Hypothalamus (tissue), 51 donors: ENCODE measurements at places on chromosomes 13 and 19.
A peak's percentile ranks its signal among the peaks of the same experiment; 100 is the strongest.

DNA sequence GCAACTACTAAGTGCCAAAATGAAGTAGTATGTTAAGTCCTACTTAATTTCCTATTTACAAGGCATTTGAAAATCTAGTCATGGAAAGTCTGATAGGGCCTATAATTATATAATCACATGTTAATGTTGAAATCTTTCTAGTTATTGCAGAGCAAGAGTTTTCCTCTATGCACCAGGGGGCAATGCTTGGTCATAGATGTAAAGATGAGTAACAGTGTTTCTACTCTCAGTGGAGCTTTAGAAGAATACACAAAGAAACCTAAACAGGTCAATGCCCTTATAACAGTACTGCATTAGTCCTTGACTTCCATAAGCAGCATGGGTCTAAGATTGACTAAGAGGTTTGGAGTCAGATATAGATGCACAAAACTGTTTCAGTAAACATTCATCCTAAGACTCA lies 218.7 kb downstream of the KCTD12 start:
- DNase-seq, result no peak

DNA sequence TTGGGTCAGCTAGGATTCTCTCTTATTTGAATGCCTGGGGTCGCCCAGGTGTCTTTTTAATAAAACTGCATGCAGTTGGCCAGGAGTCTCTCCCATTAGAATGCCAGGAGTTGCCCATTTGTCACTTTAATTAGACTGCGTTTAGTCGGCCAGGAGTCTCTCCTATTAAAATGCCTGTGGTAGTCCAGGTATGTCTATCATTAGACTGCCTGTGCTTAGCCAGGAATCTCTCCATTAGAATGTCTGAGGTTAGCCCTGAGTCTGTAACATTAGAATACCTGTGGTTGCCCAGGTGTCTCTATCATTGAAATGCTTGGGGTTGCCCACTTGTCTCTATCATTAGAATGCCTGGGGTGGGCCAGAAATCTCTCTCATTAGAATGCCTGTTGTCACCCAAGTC lies 1470.9 kb downstream of the UQCRFS1 start:
- DNase-seq, result no peak

DNA sequence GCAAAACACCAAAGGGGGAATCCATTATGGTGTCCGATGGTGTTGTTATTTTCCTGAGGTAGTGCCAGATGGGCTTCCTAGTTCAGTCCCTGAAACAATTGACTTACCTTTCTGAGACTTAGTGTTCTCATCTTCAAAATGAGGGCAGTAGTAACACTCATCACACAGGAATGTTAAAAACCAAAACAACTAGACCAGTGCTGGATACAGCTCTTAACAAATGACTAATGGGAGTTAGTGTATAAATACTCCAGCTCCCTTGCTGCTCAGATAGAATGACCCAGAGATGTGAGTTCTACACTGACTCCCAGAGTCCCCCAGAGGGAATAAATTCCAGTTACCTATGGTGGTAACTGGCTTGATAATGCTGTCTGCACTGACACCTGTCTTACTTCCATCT lies 49.9 kb downstream of the MBD3L2B start:
- no peak for DNase-seq

GRCh38 chr13:100658363-100658762 lies 16.2 kb downstream of the TMTC4 start:
- DNase-seq, result no peak

- no peak for DNase-seq
Measured at GRCh38 chr13:112760435-112760834, 70.6 kb downstream of the ATP11A start.

DNA sequence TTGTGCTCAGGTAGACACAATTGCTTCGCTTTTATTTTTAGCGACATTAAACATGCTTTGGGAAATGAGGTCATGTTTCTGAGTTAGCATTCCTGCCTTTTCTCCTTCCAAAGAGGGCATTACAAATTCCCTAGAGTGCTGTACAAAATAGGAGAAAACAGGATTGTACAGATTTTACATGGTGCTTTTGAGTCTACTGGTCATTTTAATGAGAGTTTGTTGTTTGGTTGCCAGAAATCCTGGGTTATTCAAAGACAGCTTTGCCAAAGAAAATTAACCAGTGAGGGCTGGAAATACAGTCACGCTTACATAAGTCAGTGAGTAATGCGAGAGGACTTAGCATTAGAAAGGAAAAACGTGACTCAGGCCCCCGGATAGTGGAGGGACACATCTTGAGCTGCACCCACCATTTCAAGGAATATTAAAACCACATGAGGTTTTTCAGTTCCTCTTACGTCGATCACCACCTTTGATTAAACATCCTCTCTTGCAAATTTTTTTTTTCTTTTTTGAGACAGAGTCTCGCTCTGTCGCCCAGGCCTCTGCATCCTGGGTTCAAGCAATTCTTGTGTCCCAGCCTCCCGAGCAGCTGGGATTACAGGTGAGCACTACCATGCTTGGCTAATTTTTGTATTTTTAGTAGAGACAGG lies 55.4 kb downstream of the SACS start:
- DNase-seq, result no peak

DNA sequence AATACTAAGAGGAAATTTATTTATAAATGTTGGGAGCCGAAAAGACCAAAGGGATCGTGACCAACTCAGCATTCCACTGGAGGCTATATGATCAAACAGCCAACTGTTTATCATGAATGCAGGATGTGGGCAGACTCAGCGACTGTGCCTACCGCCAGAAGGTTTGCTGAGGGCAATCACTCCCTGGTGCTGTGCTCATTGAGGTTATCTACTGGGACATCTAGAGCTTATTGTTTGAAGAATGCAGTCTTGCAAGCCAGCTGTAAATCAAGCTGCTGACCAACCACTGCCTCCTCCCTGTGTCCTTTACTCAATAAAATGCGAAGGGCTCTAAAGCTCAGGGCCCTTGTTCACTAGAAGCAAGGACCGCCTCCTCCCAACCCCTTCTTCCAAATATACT lies 8.5 kb upstream of the XPO4 start:
- no peak for DNase-seq

GRCh38 chr13:89267734-89268133 lies 1596.6 kb downstream of the SLITRK5 start:
- no peak for DNase-seq

- no peak for DNase-seq
Measured at GRCh38 chr13:35256459-35257148, 219.9 kb downstream of the MAB21L1 start.

DNA sequence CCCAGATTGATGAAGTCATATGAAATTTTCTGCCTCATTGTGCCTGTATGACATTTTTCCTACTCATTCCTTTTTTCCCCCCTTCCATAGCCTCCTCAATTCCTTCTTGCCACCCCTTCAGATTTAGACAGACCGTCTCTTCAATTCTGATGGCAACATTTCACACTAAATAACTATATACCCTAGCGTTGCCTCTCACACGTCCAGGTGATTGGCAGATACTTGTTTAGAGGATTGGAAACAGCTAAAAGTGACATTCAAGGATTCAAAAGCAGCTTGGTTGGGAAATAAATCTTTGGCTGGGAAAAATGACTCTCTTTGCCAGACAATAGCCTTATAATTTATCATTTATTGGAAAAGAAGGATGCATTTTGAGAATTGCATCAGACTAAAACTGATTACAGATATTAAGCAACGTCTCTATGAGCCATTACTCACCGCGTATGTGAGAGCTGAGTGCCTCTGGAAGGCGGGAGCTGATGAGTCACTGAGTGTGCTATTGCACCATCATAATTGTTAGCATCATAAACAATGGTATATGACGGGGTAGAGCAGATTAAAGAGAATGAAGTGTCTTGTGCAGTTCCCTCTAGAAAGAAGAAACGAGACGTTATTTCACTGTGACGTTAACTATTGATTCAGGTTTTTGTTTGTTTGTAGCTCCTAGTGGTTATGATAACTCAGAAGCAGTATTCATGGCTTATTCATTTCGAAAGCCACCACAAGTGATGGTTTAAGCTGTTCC lies 61.1 kb upstream of the FAM216B start:
- no peak for DNase-seq

GRCh38 chr19:14432791-14433553 lies at the start of gene PKN1:
Gene PKN1, plus strand, starts transcription at chr19:14433306. Its CDS starts 216 bp downstream, at chr19:14433522.
- peak; percentile 51 for DNase-seq

DNA sequence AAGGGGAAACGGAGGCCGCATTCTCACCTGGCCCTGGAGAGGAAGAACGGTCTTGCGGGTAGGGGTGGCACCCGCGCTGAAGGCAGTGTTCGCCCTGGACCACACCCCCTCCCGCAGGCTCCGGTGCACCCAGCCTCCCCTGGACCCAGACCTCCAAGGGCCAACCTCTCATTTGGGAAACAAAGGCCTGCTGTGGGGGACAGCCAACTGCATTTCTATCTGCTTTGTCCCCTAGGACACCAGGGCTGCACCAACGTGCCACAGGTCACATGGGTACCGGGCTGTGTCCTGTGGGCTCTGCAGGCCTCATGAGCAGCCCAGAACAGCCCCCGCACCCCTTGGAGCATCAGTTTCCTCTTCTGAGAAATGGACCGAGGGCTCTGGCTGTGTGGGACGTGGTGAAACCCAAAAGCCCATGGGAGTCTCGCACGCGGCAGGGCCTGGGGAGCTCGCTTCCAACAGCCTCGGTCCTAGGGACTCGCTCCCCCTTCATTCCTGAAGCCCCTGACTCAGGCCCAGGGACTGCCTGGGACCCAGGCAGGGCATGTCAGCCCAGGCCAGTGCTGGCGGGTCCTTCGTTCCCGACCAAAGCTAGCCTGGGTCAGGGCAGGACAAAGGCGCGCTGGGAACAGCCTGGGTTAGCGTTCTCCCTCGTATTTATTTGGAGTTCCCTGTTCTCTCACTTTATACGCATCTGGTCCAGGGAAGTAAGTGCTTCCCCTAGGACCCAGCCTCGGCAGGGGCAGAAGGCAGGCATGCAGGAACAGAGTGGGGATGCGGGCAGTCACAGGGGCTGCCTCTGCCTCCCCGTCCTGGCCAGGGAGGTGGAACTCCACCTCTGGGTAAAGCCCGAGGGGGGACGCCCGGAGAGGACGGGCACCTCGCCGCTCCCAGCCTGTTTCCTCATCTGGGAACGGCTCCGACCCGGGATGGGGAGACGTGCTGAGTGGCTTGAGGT lies 4.6 kb downstream of the TCF3 start:
- no peak for DNase-seq

DNA sequence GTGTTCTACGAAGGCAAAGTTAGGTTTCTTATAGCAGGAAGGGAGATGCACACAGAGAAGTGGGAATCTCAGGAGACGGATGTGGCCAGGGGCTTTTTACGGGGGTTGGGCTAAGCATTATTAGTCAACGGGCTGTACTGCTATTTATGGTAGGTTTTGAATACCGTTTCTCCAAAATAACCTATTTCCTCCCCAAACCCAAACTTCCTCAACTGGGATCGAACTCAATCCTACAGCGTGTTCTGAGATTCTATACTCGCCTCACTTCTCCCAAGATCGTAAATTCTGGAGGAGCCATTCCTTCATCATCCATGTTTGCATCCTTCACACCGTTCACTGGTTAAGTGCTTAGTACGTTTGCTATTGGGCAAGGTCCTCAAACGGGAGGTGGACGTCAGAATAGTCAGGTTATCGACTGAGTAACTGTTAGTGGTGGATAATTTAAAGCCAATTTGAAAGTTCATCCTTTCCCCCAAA lies 1.2 kb upstream of the TRIM13 start:
- DNase-seq, result no peak
